Pulmonary artery endothelial cell (primary cell): ENCODE measurements at places on chromosomes 7 and 10. TPM values are rescaled to one million over a fixed set of nuclear protein-coding genes. Genes with fewer than 3 reads are reported as not detected.
A peak's percentile ranks its signal among the peaks of the same experiment; 100 is the strongest.

GRCh38 chr7:27751888-27752660 is 12.1 kb downstream of the TAX1BP1 start:
- no peak for DNase-seq

MACC1 gene
- under 0.01 TPM in 2 replicates for total RNA-seq

NME8 gene
- total RNA-seq: not detected in 2 replicates

TUBAL3 gene
- 0.11 and 0.73 TPM in 2 replicates for total RNA-seq

GIMAP7 gene
- 48.7 and 72.0 TPM in 2 replicates for total RNA-seq

GRCh38 chr10:23040002-23040401 is 55.4 kb upstream of the MSRB2 start:
- no peak for DNase-seq

DNA sequence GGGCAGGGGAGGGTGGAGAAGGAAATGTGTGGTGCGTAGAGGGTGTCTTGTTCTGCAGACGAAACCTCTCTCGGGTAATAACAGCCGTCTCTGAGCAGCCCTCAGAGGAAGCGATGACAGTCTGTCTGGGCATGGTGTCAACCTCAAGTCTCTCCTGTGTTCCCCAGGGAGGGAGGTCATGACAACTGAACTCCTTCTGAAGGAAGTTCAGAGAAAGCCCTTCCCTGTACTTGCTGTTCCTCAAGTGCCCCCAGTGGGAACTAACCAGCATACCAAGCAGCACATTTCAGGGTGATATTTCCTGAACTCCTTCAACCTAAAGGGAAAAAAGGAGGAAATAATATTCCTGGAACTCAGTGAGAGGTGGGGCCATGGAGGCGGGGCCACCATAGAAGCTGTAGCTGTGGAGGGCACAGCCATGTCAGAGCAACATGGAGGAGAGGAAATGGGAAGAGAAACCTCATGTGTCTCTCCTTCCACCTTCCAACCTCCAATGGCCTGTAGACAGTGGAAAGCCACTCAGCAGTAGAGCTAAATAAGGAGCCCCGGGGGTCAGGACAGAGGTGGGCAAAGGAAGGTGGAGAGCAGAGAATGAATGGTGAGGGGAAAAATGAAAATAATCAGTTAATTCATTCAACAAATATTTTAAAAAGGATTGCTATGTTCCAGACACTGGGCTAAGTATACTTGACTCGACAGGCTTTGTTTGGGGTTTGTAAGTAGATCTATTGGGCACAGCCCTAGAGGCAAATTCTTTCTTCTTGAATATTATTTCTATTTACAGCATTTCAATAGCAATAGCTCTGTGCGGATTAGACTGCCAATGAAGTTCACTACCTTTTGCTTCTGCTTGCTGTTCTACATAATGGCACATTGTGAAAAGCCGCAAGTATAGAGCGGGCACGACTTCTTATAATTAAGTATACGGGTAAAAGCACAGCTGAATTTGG is 61.0 kb upstream of the AOAH start:
- no peak for DNase-seq

- no peak for DNase-seq
These were observed 19.7 kb downstream of the LIMK1 start for GRCh38 chr7:74103219-74103772.

ESYT2 gene
- 61.3 and 67.3 TPM in 2 replicates for total RNA-seq

DNA sequence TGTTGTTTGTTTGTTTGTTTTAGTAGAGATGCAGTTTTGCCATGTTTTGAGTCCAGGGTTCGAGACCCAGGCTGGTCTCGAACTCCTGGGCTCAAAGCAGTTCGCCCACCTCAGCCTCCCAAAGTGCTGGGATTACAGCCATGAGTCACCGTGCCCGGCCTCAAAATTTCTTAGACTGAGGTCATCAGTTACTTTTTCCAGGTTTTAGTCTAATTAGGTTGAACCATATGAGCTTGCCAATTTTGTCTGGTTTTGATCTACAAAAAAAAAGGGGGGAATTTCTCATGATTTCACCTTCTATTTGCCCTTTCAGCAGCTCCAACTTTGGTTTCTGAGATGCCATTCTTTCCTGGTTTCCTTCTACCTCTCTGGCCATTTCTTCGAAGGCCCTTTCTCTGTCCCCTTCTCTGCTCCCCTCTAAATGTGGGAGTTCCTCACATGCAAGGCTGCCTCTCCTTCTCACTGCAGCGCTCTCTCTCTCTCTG is 5.5 kb downstream of the CUEDC2 start:
- no peak for DNase-seq

DNA sequence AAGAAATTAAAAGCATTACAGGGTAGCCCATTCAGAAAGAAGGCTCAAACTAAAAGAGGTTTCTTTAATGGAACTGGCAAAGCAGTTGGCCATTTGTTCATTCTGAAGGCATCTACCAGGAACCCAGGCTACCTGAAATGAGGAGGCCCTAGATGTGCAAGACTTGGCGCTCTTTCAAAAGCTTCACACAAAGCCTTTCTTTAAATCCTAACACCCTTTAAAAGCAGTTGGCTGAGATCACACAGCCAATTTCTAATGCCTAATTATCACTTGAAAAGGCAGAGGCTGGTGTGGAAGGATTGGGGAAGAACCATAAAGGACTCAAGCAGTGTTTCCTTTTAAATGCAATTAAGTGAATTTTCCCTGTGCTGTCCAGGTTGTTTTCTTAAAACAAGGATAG is 23.2 kb downstream of the PPP1R17 start:
- no peak for DNase-seq

GRCh38 chr7:85286446-85286845 is 99.6 kb upstream of the SEMA3D start:
- DNase-seq: no peak

- no peak for DNase-seq
These were observed 18.3 kb downstream of the CALHM2 start for GRCh38 chr10:103433858-103434257.

CYP2C19 gene
- total RNA-seq: 0.07 TPM in 1 of 2 replicates, not detected in the other

DNA sequence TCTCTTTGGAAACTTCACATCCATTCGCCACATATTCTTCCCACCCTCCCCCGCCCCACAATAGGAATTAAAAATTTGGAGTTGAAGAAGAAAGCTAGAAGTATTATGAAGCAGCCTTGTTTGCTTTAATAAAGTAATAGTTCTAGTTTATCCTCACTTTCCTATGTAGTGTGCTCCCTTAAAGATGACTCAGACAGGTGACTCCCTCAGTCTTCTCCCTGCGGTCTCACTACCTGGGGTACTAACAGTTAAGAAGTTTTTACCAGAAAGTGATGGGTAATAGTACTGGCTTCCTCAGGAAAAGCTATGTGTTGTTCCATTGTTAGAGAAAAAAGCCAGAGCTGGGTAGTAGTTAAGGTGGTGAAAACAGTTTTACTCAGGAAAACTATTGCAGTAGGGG is 58.6 kb downstream of the CCNY start:
- no peak for DNase-seq

GRCh38 chr7:95198863-95199262 is 125.5 kb downstream of the PON1 start:
- DNase-seq: no peak

NUTM2A gene
- total RNA-seq: 0.07 and 0.35 TPM in 2 replicates

KAT6B gene
- total RNA-seq: 10.0 and 16.6 TPM in 2 replicates

GRCh38 chr10:569961-570627 is 119.4 kb downstream of the DIP2C start:
- no peak for DNase-seq

- no peak for DNase-seq
These were observed 44.9 kb downstream of the SP8 start for GRCh38 chr7:20741801-20742200.

ADAM22 gene
- 0.13 and 1.5 TPM in 2 replicates for total RNA-seq

DNA sequence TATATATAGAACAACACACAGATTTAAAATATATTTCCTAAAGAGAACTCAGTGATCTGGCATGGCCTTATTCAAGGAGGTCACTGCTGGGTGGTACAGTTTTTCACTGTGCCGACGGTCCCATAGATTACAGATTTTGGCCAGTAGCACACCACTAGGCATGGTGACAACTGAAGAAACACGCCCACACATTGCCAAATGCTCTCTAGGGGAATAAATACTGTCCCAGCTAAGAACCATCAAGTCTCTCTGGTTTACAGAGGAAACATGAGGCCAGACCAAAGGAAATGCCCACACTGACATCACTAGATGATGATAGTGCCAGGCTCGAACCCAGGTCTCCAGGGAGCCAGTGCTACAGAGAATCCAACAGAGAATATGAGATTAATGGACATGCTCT is 316.8 kb downstream of the ELMO1 start:
- DNase-seq: no peak

DNA sequence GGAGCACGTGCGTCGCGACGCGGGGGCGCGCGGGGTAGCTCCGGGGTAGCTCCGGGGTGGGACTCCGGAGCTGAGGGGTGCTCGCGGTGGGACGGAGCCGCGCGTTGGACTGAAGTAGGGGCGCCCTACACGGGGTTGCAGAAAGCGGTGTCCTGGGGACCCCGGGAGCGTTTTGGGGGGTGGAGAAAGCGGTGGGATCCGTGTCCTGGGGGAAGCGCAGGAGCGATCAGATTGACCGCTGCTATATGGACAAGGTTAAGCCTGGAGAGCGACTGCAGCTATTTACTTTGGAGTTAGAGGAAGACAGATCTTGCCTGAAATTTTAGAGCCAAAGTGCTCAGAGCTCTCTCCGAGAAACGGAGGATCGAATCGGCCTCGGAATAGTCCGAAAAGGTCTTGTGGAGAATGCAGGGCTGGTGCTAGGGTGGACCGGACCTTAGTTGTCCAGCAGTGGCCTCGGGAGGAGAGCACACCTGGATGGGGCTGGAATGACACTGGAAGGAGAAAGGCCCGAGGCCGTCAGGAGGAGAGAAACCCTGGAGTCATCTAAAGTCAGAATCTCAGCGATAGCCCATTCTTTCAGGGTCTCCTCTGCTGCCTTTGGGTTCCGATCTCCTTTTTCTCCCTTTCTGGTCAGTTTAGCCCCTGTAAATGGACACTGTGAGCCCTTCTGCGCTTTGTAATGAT is 564 bp downstream of the PDSS1 start:
- no peak for DNase-seq

DNA sequence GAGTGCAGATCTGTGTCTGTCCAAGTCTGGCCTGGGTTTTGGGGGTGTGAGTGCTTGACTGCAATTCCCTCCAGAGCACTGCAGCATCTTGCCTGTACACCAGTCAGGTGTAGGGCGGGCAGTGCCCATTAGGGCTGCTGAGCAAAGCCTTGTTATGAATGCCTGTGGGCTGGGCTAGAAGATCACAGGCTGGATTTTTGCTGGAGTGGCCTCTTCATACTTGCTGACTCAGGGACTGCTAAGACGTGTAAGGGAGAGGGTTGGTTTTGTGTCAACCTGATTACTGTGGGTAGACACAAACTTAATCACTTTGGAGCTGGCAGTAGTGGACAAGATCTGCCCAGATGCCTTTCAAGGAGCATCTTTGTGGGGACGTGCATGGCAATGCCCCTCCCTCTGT is 29.6 kb downstream of the DMBT1 start:
- DNase-seq: no peak

ZDHHC6 gene
- total RNA-seq: 29.3 and 49.3 TPM in 2 replicates

C10orf105 gene
- total RNA-seq: not detected in 2 replicates

SLC26A5 gene
- not detected in 2 replicates for total RNA-seq

MCU gene
- 22.4 and 29.9 TPM in 2 replicates for total RNA-seq

DNA sequence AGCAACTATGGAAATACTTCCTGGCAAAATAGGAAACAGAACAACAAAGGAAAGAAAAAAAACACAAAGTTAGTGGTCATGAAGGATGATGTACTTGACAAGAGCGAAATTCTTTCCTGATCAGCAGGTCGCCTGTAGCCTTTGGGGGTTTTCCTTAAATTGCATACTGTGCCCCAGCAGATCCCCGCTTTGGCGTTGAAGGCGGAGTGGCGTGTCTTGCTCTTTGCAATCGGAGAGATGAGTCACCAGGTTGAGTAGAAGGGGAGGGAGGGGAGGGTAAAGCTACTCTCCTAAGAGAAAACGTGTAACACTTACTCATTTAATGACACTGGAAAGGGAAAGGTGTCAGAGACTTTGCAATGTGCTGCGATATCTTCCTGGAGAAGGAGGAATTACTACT is 587.2 kb downstream of the SORCS1 start:
- no peak for DNase-seq

DNA sequence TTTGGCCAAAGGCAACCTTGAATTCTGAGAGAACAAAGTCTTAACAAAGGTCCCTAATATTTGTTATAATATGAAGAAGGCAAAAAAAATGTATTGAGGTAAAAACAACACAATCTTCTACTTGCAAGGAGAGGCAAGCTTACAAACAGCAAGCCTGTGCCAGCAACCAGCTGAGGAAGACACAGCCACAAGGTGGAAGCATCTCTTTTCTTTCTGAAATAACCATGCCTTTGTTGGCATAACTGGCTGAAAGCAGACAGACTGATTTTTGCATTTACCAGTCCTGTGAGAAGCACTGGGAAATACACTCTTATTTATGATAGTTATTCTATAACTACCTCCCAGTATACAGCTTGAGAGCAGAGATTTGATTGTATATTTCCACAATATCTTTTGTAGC is 292.0 kb downstream of the PHTF2 start:
- DNase-seq: no peak

GDF2 gene
- total RNA-seq: not detected in 2 replicates

DNA sequence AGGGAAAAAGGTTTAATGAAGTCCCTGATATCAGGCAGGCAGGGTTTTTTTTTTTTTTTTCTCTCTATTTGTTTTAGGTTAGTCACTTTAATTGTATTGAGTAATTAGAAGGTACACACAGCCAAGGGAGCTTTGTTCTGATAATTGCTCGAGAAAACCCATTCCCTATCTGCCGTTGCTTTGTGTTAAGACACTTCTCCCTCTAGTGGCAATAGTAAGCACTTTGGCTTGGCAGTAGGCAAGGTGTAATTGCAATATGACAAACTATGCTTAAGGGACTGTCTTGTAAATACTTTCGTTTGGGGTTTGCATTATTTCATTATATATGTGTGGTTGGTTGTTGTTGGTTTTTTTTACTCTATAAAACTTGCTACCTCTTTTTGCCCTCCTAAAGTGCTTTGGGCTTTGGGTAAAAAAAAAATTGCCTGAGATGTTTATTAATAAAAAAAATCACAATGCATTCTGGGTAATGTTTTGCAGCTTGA is 113.4 kb downstream of the BTRC start:
- DNase-seq: peak; percentile 48

DLX6 gene
- not detected in 2 replicates for total RNA-seq

ABCB8 gene
- total RNA-seq: 26.4 and 37.9 TPM in 2 replicates

CHRM2 gene
- total RNA-seq: not detected in 2 replicates

CUZD1 gene
- 0.99 and 1.1 TPM in 2 replicates for total RNA-seq

DNA sequence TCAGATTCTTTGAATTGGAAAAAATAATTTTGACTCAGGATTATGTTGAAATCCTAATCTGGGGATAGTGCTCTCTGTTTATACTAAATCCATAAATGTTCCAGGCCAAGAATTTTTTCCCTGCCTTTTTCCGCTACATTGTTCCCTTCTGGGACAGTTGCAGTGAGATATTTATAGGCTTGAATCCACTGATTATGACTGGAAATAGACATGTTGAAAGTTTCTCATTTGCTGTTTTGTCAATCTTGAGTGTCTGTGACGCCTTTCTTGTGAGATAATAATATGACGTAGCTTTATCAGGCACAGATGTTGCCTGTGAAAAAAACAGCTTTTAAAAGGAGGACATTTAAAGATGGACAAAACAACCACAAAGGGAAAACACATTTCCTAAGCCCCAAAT is 155.9 kb downstream of the ARID5B start:
- no peak for DNase-seq

DNA sequence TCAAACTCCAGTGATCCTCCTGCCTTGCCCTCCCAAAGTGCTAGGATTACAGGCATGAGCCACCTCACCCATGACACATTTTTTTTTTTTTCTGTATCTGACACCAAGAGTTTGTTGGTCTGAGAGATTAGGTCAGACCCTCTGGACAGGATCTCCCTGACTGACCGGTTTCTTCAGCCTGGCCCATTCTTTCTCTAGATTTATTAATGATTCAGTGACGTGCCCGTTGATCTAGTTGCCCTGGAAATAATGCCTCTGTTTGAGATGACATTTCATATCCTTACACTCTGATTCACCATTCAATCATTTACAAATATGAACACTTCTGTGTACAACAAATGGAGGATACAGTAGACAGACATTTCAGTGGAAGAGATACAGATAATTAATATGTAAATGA is 1.4 kb upstream of the ZNF212 start:
- DNase-seq: no peak
